ENCODE measurements at places on chromosomes 12 and 14.
A peak's percentile ranks its signal among the peaks of the same experiment; 100 is the strongest.

DNA sequence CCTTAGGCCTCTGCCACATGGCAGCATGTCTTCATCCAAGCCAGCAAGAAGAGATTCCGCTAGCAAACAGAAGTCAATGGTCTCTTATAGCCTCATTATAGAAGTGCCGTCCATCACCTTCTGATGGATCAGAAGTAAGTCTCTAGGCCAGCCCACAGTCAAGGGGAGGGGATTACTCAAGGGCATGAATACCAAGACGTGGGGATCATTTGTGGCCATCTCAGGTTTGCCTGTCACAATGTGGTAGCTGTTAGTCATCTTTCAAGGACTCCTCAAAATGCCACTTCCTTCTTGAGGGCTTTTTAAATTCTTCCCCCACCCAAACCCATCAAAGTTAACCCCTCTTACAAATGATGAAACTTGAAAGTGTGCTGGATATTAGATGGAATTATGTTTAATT, 8.1 kb upstream of the ADCY6 start:
- no peak for DNase-seq

- peak; percentile 68 for DNase-seq
Observed at GRCh38 chr12:120710031-120710804, at the start of gene UNC119B. TSS of gene UNC119B (plus strand) at chr12:120710458. CDS start at chr12:120710475, 17 bp downstream.

DNA sequence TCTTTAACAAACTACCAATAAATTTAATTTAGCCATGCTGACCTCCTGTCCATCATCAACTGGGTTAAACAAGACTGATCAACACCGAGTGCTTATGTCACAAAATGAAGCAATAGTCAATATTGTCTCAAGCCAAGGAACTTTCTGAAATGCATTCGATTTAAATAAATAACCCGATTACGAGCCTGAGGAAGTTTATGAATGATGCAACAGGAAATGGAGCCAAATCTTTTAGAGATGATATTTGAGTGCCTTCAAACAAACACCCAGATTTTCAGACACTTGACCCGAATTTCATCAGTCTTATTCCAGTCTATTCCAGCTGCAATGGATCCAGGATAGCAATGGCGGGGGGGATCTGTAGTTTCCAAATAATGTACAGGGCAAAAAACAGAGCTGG, 27.9 kb downstream of the FAR2 start:
- no peak for DNase-seq

DNA sequence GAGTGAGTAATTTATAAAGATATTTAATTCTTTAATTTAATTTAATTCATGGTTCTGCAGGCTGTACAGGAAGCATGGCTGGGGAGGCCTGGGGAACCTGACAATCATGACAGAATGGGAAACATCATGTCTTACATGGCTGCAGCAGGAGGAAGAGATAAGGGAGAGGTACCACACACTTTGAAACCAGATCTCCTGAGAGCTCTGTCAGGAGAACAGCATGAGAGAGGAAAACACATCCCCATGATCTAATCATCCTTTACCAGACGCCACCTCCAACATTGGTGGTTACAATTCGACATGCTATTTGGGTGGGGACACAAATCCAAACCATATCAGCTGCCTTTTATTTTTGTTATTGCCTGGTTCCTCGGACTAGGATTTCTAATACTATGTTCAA, 928.6 kb downstream of the TMEM121 start:
- DNase-seq: no peak

GRCh38 chr12:131830914-131831571, 2.9 kb downstream of the MMP17 start:
- no peak for DNase-seq

- no peak for DNase-seq
Observed at GRCh38 chr12:120980800-120981368, 2.5 kb downstream of the HNF1A start.

DNA sequence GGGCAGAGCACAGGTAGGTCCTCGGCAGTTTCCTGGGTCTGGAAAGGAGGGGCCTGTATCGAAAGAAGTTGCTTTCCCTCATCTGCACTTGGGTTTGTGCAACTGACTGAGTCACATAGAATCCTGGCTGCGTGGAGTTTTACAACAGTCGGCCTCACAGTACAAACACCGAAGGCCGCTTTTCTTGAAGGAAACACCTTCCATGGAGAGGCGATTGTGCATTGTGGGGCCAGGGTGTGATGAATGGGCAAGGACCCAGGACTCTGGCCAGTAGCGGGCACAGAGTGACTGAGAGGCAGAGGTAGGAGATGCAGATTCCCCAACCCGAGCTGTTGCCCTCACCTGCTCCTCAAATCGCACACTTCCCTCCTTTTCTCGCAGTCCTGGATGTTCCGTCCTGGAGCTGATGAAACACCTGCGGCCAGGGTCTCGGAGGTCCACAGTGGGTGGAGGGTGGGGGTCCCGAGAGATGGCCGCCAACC, 7.7 kb downstream of the CCND2 start:
- DNase-seq: no peak

DNA sequence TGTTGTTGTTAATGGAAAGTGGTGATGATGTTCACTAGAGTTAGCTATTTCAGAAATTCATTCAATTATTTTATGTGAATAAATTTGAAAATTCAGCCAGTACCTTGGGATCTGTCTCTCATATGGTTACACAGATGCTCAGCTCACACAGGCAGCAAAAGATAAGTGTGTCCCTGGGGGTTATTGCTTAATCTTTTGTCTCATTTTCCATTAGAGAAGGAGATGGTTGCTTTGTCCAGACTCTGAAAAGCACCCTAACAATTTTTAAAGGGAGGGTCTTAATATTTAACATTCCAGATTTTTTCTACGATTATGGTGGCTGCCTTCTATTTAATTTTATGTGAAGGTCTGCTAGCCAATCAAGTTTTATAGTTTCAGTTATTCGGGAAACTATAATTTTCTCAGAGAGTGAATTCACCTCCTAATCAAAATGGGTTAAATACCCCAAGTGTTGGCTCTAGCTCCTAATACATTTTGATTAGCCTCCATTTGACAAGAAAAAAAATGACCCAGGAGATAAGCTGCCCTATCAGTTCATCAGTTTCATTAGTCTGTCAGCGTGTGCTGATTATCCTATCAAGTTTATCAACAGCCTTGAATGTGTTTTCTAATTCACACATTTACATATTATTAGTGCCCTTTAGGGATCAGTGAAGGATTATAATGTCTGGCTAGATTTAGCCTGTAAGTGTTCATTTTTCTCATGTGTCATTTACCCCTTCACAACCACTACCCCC, 282.1 kb downstream of the TMTC2 start:
- DNase-seq: no peak

DNA sequence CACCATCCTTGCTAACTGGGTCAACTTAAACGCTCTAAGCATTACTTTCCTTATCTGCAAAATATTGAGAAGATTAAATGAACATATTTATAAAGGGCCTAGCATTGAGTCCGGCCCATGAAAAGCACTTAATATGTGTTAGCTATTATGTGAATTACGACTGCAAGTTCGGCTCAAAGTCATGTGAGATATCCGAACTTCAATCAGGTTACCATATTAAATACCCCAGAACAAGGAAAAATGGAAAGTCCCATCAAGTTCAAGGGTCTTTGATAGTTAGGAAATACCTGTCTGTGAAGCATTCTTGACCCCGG, 487 bp upstream of the NRDE2 start:
- no peak for DNase-seq

- DNase-seq: no peak
Observed at GRCh38 chr12:71159264-71159663, 1.5 kb upstream of the TSPAN8 start.

- DNase-seq: no peak
Observed at GRCh38 chr14:90496379-90496778, 99.5 kb downstream of the CALM1 start.

DNA sequence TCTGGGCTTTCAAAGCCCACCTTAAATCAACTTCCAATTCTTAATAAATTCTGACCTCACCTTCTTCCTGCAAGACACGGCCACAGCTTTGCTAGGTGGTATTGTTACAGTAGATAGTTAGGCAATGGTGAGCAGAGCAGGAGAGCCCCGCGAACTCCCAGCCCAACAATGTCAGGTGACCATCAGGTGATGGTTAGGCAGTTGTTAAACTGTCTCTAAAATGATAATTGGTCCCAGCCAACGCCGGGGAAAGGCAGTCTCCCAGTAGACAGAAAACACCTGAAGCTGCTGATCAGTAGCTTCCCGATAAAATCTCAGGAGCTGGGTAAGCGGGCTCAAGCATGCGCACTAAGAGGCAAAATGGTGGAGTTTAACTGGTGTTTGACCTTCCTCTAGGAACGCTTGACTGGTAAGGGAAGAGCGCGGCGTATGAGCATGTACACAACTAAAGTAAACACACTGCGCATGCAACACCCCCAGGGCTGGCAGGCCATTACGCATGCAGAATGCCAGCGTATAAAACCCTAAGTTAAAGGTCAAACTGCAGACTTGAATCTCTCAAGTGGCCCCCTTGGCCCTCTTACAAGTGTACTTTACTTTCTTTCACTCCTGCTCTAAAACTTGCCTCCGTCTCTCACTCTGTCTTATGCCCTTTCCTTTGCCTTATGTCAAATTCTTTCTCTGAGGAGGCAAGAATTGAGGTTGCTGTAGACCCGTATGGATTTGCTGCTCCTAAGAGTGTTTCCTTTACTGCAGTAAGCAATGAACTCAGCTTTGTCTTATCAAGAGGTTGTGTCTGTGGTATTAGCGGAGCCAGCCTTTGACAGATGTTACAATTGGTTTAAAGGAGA, 113.5 kb downstream of the C12orf75 start:
- no peak for DNase-seq

- DNase-seq: peak; percentile 29
Observed at GRCh38 chr14:103748534-103748857, 32.9 kb downstream of the ZFYVE21 start.
